Activated T-helper 1 cell treated with Interleukin-2 at 50 U/mL for 16 hours (primary cell): ENCODE measurements at places on chromosomes 7 and 10.

DNA sequence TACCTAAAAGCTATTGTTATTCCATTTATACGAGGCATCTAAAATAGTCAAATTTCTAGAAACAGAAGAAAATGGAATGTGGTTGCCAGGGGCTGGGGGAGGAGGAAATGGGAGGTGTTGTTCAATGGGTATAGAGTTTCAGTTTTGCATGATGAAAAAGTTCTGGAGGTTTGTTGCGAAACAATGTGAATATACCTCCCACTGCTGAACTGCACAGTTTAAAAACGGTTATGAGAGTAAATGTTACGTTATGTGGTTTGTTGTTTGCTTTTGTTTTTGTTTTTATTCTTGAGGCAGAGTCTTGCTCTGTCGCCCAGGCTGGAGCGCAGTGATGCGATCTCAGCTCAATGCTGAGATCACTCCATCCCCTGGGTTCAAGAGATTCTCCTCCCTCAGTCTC is 64.9 kb upstream of the NRBF2 start:
- no peak for DNase-seq

GRCh38 chr7:135886345-135887132 is 90.6 kb downstream of the MTPN start:
- DNase-seq, result no peak

DNA sequence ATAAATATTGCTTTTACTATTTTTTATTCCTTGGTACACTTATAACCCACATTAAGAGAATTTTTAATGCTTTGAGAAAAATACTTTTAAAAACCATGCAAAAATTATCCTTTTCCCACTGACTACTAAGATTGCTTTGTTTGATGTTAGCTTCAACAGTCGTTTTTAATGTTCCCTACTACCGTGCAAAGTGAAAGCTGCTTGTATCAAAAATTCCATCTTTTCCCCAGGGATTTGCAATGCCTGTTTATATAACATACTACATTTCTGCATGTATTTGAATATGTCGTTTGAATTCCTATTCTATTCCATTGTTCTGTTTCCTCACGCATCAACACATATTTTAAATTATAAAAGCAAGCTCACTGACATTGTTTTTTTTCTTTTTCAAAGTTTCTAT is 54.4 kb downstream of the TFPI2 start:
- no peak for DNase-seq

GRCh38 chr10:27457966-27458365 is 46.1 kb upstream of the RAB18 start:
- no peak for DNase-seq

DNA sequence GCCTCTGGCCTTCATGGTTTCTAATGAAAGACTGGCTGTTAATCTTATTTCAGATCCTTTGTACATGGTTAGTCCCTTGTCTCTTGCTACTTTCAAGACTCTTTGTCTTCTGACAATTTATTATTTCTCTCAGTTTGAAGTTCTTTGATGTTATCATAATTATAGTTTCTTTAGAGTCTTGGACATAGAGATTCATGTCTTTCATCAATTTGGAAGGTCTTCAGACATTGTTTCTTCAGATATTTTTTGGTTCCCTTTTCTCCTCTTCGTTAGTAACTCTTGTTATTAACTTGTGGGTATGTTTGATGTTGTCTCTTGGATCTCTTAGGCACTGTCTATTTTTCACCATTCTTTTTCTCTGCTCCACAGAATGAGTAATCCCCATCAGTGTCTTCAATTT is 8.7 kb downstream of the ZNF37A start:
- no peak for DNase-seq

- DNase-seq, result no peak
These were observed 43.8 kb downstream of the ARL4A start for GRCh38 chr7:12731214-12731656.

DNA sequence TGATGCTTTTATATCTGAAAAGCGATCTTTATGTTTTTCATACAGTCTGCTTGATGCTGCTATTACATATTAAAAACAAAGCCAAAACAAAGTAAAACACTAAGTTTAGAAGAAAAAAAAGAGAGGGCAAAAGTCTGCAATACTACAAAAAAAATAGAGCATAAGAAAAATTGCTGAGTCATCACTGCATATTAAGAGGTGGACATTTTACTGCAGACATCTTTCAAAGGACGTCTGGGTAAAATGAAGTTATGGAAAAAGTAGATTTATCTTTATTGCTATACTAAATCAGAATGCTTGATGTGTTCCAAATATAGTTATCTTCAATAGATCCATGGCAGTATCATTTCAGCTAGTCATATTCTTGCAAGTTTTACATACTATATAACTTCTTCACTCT is 172.0 kb downstream of the MAGI2 start:
- no peak for DNase-seq

GRCh38 chr7:16398146-16399017 is 23.0 kb downstream of the CRPPA start:
- no peak for DNase-seq

GRCh38 chr7:1548438-1548831 is 7.6 kb downstream of the TMEM184A start:
- no peak for DNase-seq

DNA sequence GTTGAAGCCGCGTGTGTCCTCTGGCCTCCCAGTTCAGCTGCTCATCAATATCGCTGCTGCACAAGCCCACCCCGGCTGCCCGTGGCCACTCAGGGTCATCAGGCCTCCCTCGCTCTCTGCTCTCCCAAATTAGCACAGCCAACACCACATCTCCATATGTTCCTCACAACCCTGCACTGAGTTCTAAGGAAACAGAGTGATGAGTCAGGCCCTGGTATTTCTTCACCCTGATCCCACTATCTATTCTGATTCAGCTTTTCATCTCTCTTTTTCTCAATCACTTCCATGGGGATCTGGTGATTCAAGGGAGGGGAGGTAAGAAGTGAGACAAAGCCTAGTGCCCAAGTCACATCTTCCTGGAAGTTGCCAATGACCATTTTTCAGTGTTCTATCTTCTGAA is 23.8 kb downstream of the CYTH3 start:
- no peak for DNase-seq

GRCh38 chr10:17655567-17656146 is 11.7 kb downstream of the STAM start:
- DNase-seq, result no peak

GRCh38 chr10:74927701-74928100 is 101.3 kb downstream of the KAT6B start:
- DNase-seq, result no peak

GRCh38 chr10:51999096-51999495 is 299.7 kb upstream of the CSTF2T start:
- no peak for DNase-seq

DNA sequence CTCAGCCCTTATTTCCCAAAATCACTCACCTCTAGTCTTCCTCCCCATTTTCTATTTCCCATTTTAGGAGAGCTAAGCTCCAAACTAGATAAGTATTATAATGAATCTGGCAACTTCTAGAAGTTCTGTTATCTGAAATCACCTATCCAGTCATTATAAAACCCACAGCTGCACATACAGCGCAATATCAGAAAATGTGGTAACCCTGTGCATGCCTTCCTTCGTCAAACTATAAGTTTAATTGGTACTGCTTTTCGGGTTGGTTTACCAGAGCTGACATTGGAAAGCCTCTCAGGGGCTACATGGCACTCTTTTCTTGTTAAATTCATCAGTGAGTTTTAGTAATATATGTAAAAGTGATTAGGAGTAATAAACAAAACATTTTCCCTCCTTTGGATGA is 1.6 kb downstream of the LAMB4 start:
- no peak for DNase-seq

DNA sequence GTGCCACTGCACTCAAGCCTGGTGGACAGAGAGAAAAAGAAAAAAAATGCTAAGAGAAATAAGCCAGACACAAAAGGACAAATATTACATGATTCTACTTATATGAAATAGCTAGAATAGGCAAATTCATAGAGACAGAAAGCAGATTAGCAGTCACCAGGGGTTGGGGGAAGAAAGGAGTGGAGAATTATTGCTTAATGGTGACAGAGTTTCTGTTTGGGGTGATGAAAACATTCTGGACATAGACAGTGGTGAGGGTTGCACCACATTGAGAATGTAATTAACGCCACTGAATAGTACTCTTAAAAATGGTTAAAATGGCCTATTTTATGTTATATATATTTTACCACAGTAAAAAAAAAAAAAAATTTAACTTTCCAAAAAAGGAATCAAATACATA is 6.4 kb upstream of the NT5C2 start:
- no peak for DNase-seq

DNA sequence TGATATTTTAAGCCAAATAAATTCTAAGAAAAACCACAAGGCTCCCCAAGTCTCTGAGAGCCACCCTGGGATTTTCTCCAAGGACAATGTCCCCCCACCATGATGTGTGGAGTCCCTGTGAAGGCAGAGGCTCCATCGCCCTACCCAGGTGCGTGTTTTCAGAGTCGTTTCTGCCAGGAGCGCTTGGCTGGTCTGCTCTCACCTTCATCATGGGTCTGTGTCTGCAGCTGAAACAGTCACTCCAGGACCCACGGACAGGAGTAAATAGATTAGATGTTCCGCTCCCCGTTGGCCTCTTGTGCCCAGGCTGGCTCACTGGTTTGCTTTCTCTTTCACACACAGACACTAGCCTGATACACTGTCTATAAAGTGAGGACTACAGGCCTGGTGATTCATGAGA is 217.5 kb downstream of the SFMBT2 start:
- DNase-seq, result no peak

DNA sequence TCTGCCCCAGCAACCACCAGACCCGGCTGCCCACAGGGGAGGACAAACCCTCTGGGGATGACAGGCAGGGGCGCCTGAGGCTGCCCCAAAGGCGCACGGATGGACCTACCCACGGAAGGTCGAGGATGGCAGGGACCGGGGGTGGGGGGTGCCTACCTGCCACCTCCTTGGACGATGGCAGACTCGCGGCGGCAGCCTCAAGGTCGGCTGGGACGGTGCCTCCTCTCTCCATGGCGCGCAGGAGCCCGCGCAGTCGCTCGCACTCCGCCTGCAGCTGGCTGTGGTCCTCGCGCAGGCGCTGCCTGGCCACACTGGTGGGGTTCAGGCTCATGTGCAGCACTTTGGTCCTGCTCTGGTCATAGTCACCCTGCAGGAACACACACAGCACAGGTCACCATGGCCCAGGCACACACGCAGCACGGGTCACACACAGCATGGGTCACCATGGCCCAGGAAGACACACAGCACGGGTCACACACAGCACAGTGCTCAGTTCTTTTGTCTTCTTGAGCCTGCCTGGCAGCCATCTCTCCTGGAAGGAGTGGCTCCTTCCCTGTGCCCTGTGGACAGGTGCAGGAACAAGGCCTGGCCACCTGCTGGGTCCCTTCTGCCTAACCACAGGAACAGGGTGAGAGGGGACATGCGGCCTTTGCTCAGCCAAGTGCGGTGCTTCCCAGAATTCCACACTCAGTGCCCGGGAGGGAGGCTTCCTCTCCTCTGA is 266.6 kb downstream of the ELFN1 start:
- DNase-seq, result no peak

DNA sequence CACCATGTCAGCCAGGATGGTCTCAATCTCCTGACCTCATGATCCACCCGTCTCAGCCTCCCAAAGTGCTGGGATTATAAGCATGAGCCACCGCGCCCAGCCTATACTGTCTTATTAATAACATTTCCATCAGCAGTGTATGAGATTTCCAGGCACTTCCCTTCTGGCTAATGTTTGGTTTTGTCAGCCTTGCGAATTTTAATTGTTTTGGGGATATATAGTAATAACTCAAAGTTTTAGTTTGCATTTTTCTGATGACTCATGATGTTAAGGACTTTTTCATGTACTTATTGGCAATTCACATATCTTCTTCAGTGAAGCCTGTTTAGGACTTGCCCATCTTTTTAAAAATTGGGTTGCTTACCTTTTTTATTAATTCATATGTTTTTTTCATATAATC is 76.0 kb downstream of the TMEM270 start:
- DNase-seq, result no peak

GRCh38 chr7:40604601-40605438 is 470.0 kb downstream of the SUGCT start:
- no peak for DNase-seq

- no peak for DNase-seq
These were observed 109.5 kb downstream of the UNCX start for GRCh38 chr7:1342090-1342640.

DNA sequence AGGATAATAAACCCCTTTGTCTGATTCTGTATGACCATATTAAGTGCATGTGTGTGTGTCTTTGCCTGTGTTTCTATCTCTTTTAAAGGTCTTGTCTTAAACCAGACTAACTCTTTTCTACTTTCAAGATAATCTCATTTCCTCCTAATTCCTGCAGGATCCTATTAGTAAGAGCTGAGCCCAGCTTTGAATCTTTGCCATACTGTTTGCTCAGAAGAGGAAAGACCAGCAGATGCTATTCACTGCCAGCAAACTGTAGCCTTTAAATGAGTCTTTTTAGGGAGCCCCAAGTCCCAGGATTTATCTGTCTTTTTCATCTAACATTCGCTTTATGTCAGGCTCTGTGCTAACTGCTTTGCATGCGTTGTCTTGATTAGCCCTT is 2.9 kb downstream of the GPR158 start:
- DNase-seq, result no peak

DNA sequence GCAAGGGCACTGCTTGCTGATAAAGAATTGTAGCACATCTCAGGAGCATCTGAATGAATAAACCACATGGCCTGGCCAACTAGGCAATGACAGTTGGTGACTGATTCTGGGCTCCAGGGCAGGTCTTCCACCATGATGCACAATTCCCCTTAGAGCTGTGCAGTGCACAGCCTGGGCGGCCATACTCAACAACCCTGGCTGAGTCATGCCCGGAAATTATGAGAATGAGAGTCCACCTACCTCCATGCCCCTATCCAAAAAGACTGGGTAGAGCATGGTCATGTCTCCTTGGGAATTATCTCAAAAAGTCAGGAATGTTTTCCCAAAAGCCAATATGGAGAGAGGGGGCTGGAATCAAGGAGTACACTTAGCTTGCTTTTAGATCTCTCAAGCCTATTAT is 425.6 kb downstream of the PLXNA4 start:
- DNase-seq, result no peak

DNA sequence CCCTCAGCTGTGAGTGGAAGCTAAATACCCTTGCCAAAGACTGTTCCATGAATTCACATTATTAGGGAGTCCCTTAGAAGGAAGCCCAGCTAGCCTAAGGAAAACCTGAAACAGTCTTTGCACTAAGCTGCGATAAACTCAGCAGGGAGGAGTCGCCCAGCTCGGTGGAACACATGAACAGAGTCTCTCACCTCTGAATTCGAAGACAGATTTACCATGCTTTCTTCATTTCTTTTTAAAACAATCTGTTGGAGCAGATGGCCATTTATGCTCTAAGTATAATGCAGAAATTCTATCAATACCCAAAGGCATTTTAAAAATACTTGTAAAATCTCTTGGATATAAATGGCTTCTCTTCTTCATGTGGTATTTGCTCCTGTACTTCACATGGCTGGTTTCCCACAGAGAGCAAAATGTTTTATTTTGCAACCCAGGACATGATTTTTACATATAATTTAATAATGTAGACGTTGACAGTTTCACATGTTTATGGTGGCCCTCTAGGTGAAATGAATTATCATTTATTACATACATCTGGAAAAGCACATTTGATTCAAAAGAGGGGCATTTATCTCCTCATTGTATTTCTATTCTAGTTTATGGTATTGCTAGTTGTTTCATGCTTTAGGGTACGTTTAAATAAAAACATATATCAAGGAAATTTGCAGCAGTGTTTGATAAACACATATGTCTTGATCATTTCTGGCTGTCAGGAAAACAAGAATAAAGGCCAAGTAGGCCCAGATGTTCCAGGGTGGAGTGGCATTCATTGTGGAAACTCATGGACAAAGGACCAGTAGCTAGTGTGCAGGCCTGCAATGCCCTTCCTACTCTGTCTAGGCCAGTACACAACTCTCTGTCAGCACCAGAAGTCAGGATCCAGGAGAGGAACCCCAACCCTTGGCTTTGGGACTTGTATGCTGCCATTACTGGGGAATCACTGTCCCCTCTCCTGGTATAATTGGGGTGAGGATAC is 52.2 kb downstream of the LRGUK start:
- DNase-seq, result no peak
